Naive B cell (primary cell): ENCODE measurements at places on chromosomes 5 and 9. TPM values are rescaled to one million over a fixed set of nuclear protein-coding genes. Genes with fewer than 3 reads are reported as not detected.

GRCh38 chr9:133233681-133234432 lies 24.8 kb upstream of the OBP2B start:
- DNase-seq = no peak

DNA sequence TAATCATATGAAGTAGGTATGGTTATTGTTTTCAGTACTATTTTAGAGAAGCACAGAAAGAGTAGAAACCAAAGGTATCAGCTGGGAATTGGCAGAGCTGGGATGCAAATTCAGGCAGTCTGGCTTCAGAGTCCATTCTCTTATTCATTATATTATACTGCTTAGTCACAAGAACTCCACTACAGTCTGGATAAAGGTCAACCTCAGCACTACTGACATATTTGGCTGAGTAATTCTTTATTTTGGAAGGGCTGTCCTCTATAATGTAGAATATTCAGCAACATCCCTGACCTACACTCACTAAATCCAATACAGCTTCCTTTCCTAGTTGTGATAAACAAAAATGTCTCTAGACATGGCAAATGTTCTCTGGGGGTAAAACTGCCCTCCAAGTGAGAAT lies 37.6 kb downstream of the PTGER4 start:
- no peak for DNase-seq

DNA sequence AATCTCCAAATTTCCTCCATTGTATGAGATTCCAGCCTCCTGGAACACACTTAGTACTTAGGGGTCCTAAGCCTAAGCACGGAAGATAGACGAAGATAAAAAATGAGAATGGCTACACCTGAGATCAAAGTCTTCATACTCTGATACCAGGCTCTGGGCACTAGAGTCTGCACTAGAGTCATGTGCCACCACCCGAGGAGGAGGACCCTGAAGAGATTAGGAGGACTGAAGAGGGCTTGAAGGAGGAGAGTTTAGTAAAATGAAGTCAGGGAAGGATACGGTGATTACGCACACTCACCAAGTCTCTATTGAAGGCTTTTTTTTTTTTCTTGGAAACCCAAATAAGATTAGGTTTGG lies 573 bp upstream of the SPATA24 start:
- DNase-seq = no peak

GRCh38 chr5:23223846-23224245 lies 283.6 kb upstream of the PRDM9 start:
- DNase-seq = no peak

GRCh38 chr9:69946800-69947437 lies 96.7 kb upstream of the MAMDC2 start:
- no peak for DNase-seq

GRCh38 chr9:128712451-128713410 lies 10.4 kb downstream of the PKN3 start:
- DNase-seq = no peak

ACOT12 gene
- not detected for polyA plus RNA-seq

GRCh38 chr9:29174136-29174535 lies 1600.9 kb upstream of the C9orf72 start:
- DNase-seq = no peak

DNA sequence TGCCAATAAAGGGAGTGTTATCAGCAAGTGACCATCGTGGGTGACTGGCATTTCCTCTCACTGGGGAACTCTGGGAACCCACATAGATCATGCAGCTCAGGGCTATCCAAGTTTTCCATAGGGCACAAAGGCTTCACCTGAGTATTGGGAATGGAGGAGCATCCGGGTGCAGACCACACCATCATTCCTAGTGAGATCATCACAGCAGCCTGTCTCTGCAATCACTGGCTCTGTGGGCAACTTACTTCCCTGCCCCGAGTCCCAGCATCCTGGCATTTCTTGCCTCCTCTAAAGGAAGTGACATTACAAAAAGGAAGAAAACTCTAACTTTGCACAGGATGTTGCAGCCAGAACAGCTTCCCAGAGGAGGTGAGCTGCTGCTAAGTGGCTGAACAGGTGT lies 80.6 kb upstream of the SHB start:
- DNase-seq = no peak

TMEM252 gene
- polyA plus RNA-seq = not detected

FAM81B gene
- not detected for polyA plus RNA-seq

GRCh38 chr9:26459959-26460358 lies 432.6 kb downstream of the CAAP1 start:
- no peak for DNase-seq

DNA sequence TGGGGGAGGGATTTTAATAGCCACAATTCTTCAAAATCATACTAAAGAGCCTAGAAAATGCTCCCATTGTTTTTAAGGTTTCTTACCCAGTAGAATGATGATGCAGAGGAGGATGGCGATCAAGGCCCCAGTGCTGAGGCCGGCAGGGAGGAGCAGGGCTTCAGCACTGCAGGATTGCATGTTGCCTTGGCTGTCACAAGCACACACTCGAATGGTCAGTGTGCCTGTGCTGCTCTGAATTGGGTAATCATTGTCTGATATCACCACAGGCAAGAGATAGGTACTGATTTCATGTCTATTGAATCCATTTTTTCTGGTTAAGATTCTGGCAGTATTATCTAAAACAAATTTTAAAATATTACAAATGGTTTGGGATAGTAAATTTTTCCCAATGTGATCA lies 153.3 kb downstream of the CDH10 start:
- no peak for DNase-seq

DNA sequence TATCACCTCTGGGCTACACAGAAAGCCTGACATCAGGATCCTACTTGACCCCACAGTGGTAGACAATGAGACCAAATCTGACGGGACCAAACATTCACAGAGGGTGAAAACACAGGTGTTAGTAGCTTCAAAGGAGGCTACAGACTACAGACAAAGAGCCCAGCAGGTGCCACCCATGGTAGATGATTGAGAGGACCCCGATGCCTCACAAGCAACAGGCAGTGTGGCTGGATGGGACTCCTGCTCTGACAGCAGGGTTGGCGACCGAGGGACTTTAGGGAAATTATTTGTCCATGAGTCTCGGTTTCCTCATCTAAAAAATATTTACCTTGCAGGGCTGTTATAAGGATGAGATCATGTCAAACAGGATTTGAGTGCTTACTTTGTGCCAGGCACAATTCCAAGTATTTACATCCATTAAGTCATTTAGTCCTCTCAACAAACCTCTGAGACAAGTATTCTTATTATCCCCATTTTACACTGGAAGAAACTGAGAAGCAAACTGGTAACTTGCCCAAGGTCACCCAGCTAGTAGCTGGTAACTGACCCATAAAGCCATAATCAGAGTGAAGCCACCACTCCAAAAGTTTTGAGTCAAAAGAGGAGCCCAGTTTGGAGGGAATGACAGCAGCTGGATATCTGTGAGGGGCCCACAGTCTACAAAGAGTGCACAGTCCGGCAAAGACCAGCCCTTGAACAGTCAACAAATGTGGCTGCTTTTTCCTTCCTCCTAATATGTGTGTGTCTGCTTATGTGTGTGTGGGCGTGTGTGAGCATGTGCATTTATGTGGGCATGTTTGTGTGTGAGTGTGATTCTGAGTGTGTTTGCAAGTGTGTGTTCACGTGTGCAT lies 502.0 kb downstream of the BNC2 start:
- no peak for DNase-seq

SLC25A48 gene
- polyA plus RNA-seq = not detected

DNA sequence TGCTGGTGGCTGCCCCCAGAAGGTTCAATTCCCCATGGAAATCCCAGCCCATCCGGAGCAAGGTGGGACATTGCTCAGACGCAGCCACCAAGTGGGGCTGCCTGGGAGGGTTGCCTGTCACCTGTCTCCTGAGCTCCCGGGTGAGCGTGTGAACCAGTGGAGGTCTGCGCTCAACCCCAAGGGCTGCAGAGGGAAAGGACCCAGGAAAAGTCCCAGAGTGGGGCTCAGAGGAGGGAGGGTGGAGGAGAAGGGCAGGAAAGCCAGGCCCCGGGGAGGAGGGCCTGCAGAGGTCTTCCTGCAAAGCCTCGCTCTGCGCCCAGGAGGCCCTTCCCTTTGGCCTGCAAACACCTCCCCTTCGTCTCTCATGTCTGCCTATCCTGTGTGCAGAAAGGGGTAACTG lies 119.5 kb upstream of the SARDH start:
- DNase-seq = no peak

GRCh38 chr5:179336126-179336870 lies 9.0 kb downstream of the ADAMTS2 start:
- no peak for DNase-seq

DNA sequence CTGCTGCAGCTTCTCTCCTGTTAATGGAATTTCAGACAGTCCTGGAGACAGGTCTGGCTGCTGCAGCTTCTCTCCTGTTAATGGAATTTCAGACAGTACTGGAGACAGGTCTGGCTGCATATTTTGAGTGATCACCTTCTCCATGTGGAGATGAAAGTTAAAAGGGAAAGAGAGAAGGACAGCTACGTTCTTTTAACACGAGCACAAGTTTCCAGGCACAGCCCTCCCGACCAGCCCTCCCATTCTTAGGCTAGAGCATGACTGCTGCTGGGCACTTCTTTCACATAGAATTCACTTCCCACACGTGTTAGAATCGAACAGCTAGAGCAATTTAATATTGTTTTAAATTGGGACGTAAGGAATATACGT lies 133.3 kb upstream of the DMRT1 start:
- no peak for DNase-seq

GRCh38 chr5:52961274-52961681 lies 27.9 kb upstream of the ITGA2 start:
- no peak for DNase-seq

N4BP3 gene
- polyA plus RNA-seq = 10.1 TPM

- DNase-seq = no peak
Measured at GRCh38 chr9:16752601-16753000, 117.9 kb downstream of the BNC2 start.

DNA sequence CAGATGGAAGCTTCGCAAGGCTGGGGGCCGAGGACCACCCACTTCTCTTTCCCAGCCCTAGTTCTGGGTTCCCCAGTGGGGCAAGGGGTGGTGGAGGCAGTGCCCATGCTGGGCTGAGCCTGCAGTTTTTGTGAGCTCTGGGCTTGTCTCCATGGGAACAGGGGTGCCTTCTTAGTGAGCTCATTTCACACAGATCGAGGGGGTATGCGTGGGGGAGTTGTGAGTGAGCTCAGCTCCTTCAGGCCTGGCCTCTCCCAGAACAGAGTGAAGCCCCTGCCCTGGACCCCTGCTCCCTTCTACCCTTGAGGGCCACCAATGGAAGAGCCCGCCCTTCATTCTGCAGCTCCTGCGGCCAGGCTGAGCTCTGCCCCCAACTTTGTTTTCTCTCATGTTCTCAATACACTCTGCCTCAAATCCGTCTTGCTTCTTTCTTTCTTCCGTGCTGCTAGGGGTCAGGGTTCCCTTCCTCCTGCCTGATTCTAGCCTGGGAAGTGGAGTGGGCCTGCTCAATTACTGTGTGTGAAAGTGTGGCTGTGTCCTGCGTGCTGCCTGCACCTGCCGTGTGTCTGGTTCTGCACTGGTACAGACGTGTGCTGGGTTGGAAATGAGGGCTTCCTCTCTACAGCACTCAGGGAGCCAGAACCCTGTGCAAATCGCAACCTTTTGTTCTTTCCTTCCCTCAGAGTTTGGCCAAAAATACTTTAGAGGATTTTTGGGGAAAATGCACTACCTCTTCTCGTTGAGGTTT lies 9.0 kb upstream of the MYOZ3 start:
- no peak for DNase-seq

DNA sequence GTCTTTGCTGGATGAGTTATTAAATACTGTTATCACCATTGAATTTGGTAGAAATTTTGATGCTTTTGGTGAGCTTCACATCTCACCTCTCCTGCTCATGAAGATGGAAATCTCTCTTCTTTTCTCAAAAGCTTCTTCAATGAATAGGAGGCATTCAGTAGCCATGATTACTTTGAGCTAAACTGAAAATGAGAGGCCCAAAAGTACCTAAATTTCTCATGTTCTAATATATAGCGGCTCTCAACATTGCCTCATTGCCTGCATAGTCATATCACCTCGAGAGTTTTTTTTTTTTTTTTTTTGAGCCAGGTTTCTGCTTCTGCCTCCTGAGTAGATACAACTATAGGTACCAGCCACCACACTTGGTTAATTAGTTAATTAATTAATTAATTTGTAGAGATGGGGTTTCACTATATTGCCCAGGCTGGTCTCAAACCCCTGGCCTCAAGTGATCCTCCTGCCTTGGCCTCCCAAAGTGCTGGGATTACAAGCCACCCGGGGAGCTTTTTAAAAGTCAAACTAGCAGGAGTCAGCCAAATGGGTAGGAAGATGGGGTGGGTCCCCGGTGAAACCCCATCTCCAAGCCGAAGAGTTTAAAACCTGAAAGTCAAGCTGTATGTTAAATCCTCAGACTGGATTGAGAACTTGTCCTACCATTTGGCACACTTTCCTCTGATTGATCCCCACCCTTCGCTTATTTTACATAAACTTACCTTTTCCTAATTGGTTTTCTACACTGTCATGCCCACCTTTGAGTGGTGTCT lies 169.0 kb downstream of the DOCK2 start:
- no peak for DNase-seq

DNA sequence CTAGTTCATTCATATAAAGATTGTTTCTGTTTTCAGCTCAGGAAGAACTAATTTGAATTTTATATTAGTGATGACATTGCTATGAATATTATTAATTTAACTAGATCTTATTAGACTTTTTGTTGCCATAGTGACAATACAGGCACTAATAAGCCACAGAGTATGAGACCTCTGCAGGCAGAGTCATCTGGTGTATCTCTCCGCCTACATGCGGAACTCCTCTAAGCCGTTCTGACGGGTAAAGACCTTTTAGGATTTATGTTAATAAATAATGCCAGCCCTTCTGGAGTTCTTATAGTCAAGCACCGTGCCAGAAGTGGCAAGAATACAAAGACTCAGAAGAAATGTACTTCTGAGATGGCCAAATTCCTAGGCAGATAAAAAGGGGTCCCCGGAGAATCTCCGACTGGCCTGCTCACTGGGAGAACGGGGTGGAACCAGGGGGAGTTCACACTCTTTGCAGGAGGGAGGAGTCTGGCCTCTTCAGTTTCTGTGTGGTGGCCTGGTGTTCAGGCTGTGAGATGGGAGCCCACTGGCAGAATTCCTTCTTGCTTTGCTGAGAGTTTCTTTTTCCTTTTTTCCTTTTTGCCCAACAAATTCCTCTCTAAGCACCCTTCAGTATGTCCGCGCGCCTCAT lies 85.1 kb upstream of the IL12B start:
- DNase-seq = no peak

GABRG2 gene
- polyA plus RNA-seq = not detected

DNA sequence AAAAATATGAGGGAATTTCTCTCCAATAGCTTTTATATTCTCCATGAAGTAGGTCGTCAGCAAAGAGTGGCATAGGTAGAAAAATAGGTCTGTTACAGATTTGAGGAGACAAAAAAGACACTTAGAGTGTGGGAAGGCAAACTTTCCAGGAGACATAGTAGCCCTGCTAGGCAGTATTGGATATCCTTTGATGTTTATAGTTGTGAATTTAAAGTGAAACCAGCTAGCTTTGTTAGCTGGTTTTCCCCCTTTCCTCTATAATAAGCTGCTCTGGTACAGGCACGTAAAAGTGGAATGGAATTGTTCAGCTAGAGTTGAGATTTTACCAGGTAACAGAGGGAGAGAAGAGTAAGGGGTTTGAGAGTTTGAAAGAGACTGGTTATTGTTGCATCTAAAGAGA lies 17.1 kb upstream of the APC start:
- no peak for DNase-seq

GRCh38 chr5:64759960-64760660 lies 8.4 kb downstream of the SREK1IP1 start:
- DNase-seq = no peak

- DNase-seq = no peak
Measured at GRCh38 chr5:139676951-139677735, 29.0 kb downstream of the CXXC5 start.
